ENCODE measurements at places on chromosomes 7 and 10. TPM values are rescaled to one million over a fixed set of nuclear protein-coding genes. Genes with fewer than 3 reads are reported as not detected.

GRCh38 chr10:49752584-49752983, 9.5 kb downstream of the OGDHL start:
- DNase-seq = peak; percentile 17

- DNase-seq = no peak
These were observed 536.6 kb downstream of the HTR7 start for GRCh38 chr10:90321132-90321816.

DNA sequence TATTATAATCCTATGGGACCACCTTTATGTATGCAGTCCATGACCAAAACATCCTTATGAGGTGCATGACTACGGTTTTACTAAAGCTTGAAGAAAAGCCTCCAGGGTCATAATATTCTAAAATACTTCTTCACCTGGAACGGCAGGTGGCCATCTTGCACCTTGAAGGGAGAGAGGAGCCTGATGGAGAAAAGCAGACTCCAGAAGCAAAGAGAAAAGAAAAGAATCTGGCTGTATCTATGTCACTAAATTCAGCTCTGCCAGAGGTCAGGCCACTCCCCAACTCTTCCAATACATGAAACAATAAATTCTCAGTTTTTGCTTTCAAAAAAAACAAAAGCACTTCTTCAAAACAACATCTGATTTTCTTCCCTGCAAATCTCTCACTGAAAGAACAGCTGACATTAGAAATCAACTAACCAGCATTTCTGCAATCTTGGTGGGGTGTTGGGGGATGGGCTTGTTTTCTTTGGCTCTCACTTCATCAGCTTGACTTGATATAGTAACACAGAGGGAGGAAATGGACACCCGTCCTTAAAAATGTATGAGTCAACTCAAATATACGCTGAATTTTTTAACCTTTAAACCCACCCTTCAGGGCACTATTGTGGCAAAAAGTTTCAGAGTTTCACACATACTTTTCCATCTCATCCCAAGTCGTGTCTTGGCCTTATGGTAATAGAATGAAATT, 21.7 kb downstream of the HIBADH start:
- DNase-seq = no peak

GRCh38 chr7:166338-167060, 25.9 kb upstream of the FAM20C start:
- DNase-seq = no peak

DNA sequence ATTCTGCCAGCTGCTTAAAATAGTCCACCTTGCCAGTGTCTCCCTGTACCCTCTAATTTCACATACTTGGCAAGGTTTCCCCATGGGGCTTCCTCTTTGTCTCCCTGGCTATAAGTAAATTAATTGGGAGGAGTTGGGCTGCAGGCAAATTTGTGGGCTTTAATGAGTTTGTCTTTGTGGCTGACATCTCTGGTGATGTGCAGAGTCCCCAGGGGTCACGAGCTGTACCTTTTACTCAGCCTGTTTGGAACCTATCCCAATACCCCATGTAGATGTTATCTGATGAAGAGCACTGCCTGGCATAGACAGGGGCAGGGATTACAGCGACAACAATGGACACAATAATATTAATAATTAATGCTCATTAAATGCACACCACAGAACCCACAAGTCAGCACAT, 132.5 kb downstream of the SLIT1 start:
- peak; percentile 23 for DNase-seq

GRCh38 chr10:20173046-20173445, 356.8 kb downstream of the PLXDC2 start:
- no peak for DNase-seq

DNA sequence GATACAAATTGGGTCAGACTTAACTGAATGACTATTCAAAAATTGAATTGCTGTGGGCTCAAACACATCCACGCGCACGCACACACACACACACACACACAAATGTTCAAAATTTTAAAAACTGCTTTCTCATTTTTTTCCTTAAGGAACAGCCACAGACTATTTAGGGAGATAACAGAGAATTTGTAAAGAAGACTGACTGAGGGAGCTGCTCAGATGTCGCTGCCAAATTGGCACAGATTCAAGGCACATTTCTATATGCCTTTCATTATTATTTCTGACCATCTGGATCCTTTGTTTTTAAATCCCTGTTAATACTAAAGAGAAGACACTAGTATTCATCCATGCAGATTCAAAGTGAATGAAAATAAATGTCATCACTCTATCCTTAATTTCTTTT, 154.8 kb downstream of the DGKB start:
- no peak for DNase-seq

ABCF2 gene
- total RNA-seq = 46.7 TPM

DNA sequence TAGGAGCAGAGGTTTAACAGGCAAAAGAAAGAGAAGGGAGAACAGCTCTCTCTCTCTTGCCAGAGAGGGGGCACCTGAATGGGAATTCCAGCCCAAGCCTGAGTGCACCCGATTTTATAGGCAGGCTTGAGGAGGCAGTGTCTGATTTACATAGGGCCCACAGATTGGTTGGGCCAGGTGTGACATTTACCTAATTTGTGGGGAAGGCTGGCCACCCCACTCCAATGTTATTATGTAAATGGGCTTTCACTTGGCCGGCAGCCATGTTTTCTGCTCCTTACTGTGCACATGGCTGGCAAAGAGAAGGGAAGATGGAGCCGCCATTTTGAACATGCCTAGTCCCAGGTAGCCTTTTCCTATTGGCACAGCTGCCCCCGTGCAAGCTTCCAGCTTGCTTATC, 735.5 kb upstream of the AUTS2 start:
- no peak for DNase-seq

Measured in endodermal cell (in vitro differentiated cells).